Endodermal cell (in vitro differentiated cells): ENCODE measurements at places on chromosomes 11 and 22. TPM values are rescaled to one million over a fixed set of nuclear protein-coding genes. Genes with fewer than 3 reads are reported as not detected.

Gene SAAL1
- total RNA-seq = 21.2 to 28.2 TPM (median 23.5 TPM) in 3 replicates

Gene MCAM
- total RNA-seq = 28.3 and 28.4 TPM in 2 replicates

Gene UBQLN3
- total RNA-seq = 0.21 to 0.24 TPM in 2 of 3 replicates, not detected in the other

GRCh38 chr22:17171153-17172028 is 12.3 kb upstream of the HDHD5 start:
- peak; percentile 97 for DNase-seq

- DNase-seq = no peak
Measured at GRCh38 chr11:24589064-24589463, 92.2 kb downstream of the LUZP2 start.

DNA sequence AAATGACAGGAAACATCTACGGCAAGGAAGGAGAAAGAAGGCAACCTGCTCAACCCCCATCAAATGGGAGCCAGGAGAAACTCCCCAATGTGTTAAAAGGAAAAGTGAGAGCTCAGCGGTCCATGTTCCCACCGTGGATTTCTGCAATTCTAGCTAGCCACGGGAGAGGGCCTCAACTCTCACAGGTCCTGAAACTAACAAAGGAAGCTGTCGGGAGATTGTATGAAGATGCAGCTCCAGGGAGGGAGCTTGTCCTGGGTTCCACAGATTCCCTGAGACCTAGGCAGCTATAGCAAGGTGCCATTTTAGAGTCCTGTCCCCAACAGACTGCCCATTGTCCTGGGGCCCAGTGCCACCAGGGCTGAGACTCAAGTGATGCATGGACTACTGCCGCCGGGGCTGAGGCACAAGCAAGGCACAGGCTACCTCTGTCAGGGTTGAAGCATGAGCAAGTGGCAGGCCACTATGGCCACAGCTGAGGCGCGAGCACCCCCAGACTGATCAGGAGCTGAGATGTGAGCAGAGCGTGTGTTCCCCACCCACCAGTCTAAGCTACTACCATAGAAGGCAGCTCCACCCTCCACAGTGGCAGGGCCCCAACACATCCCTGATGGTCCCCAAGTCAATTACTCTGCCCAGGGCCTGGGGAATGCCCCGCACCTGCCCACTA is 31.3 kb downstream of the RSF1 start:
- DNase-seq = peak; percentile 57
